OCI-LY7 (cell line): ENCODE measurements at places on chromosomes 5 and 9. TPM values are rescaled to one million over a fixed set of nuclear protein-coding genes. Genes with fewer than 3 reads are reported as not detected.

DNA sequence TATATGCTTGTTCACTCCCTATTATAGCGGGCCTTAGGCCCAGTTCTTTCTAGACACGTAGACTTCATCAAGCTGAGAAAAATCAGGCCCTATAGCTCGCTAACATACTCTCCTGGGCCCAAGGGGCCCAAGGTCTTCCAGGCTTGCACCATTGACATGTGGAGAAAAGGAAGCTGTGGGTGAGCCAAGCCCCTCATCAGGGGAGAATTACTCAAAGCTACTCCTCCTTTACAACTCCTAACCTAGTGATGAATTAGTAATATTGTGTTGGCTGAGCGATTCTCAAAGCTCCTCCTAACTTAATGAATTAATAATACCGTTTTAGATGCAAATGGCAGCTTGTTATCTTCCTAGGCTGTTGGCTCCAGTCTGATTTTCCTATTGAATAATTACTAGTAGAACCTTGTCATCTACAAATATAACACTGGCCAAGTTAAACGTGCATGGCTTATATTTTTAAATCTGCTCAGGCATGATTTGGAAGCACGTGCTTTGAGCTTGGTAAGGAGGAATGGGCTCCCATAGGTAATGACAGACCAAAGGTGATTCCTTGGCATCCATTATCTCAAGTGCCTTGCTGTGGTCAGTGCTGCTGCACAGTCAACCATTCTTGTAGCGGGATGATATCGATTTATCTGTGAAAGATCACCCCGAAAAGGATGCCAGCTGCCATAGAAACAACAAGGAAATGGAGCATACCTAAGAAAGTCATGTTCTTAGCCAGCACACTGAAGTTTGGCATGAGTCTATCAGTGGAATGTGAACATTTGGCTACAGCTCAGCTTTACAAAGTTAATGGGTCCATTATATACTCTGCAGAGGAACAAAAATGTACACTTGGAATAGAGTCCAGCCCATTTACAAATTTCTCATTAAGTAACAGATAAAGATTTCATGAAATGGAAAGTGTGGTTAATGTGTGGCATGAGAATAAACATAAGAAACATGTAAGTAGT lies 23.8 kb downstream of the LVRN start:
- no peak for DNase-seq

GRCh38 chr9:78606001-78606379 lies 309.1 kb downstream of the PSAT1 start:
- no peak for DNase-seq

- DNase-seq, result peak; percentile 18
These were observed 1.4 kb downstream of the ZFR start for GRCh38 chr5:32443145-32443540.

DNA sequence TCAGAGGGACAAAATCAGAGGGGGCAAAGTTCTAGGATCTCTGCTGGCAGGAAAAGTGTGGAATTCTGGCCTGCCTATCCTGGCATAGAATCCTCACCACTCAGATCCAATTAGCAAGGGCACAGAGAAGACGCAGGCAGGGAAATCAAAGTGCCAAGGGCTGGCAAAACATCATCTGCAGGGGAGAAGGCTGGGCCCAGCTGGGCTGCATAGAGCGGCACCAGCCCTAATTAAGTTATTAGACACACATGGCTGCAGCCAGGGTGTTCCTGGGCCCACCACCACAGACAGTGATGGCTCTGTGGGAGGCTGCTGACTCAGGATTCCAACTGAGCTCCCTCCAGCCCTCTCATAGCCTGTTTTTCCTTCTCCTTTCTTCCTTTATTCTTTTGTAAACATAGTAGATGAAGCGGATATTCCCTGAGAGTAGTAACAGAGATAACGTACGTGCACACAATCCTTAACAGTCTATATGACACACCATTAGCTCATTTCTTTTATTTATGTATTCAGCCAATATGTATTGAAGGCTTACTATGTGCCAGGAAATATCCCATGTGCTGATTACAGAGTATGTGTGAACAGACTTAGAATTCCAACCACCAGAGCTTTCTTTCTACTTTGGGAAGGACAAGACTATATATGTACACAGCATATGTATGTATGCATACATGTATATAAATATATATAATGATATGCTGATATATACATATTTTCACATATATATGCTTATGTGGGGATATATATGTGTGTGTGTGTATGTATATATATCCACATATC lies 236.1 kb downstream of the ASTN2 start:
- DNase-seq, result no peak

DNA sequence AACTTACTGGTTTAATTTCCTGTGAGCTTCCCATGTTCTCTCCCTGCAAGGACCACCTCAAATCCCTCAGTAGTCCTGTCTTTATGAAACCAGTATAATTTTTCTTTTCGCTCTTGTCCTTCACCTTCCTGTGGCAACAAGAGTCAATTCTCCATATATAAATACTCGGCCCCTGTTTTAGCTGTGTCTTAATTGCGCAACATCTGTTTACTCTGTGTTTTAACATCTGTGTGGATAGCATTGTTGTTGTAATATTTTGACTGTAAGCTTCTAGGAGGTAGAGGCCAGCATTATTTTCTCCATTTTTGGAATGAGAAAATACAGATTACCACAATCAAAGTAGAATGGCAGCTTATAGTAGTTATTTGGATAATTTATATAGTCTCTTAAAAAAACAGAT lies 30.2 kb upstream of the CDKN2B start:
- no peak for DNase-seq

DNA sequence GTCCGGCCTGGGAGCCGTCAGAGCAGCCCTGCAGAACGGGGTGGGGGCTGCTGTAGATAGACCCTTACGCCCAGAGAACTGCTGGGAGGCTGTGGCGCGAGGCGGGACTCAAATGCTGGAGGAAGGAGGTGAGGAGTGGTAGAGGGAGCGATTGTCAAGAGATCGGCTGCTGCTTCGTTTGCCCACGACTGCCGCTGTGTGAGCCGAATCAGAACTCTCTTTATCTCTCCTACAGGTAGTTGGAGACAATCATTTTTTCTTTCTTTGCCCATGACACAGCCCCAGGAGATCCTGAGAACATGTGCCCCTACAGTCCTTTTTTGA lies 456 bp downstream of the ZNF79 start:
- DNase-seq, result peak; percentile 27

GRCh38 chr5:154267516-154267915 lies 77.0 kb downstream of the GALNT10 start:
- DNase-seq, result no peak

DNA sequence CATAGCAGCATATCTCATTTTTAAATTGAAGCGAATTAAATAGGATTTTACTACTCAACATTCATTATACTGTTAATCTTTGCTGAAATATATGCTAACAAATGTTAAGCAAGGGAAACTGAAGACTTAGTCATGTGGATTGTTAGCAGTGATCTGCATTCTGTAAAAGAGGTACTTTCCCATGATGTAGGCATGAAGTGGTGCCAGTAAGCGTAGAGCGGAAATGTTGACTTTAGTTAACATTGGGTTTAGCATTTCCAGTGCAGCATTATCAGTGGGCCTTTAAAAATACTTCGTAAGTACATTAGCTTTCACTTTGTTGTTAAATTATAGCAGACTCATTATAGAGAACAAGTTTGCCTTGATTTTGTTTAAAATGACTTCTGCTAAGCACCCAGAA lies 130.3 kb downstream of the CDC42SE2 start:
- no peak for DNase-seq

DNA sequence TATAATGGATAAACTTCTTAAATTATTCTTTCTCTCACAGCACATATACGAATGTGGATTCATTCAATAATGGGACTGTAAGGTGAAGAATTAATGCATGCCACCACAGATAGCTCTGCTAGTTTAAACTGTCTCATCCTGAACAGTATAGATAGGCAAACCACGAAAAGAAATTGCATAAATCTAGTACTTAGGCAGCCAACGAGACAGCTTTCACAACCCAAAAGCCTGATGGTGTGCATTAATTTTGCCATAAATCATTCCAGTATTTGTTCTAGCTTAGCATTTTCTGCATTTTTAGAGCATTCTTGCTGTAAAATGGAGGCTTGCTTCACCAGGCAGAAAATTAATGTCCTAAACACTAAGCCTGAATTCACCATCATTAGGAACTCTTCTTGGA lies 834.2 kb upstream of the DMAC1 start:
- DNase-seq, result no peak

GRCh38 chr5:159764283-159765134 lies 151.8 kb upstream of the ADRA1B start:
- no peak for DNase-seq

- no peak for DNase-seq
These were observed 122.6 kb downstream of the SAXO1 start for GRCh38 chr9:18910435-18910834.

GRCh38 chr5:149108651-149109280 lies 32.5 kb upstream of the ABLIM3 start:
- no peak for DNase-seq

DNA sequence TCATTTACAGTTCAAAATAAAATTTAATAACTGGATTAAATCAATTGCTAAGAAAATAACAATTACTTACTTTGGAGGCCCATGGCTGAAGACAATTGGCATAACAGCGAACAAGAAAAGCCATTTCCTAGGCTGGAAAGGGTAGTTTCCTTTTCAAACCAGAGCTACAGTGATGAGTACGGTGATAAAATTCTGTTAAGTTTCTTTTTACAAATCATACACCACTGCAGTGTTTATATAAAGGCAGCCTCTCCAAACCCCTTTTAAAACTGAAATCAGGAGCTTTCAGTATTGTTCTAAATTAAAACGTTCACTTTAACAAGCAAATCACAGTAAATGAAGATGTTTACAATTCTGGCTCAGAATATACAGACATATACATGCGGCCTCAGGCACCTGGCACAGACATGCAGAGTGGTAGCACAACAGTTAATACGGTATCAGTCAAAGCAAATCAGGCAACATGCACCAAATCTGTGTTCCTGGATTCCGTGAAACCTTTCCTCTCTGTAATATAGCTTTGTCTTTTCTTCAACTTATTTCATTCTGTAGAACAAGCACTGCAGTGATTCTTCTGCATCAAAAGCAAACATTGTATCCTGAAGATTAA lies 102.9 kb downstream of the RAPGEF6 start:
- no peak for DNase-seq

GRCh38 chr5:116575326-116576052 lies 866 bp upstream of the SEMA6A start:
- no peak for DNase-seq

DNA sequence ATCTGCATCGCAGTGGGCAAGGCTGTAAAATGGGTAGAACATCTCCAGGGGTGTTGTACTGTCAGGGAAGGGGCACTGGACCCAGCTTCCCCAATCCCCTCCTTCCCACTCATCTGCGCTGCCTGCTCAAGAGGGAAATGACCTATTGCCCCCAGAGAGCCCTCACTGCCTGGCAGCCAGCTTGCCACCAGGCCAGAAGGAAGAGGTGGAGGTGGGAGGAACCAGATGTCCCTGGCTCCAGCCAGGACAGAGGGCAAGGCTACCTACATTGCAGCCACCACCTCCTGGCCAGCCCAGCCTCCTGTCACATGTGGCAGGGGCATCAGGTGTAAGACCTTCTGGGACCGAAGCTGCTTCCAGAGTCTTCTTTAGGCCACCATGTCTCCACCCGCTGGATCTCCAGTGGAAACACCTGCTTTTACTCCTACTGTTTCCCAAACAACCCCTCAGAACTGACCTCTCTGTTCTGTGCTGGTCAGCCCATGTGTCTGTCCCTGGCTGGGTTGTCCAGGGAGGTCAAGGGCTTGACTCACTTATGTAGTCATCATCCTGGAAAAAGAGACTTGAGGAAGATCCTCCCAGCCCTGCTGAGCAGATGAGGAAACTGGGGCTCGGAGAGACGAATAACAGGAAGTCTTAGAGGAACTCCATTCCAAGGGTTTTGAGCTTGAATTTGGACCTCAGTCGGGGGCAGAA lies 42.3 kb downstream of the JADE2 start:
- no peak for DNase-seq

DNA sequence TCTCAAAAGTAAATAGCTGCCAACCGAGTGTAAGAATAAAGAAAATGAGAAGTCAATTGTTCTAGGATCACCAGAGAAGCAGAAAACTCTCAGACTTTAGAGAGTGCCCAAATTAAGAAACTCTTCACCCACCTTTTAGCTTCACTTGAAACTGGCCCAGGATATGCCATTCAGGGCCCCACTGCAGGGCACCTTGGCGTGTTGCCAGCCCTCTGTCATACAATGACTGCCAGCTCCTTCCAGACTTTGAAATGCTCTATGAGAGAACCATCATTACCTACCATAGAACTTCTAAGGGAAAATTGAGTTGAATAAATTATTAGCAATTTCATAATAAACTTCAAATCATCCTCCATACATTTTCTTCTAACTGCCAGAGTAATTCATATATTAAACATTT lies 240.5 kb downstream of the CETN3 start:
- no peak for DNase-seq

- no peak for DNase-seq
These were observed 1106.4 kb downstream of the CDH18 start for GRCh38 chr5:18881615-18882014.

- DNase-seq, result no peak
These were observed 238.3 kb downstream of the FBXL17 start for GRCh38 chr5:108143581-108143980.

GRCh38 chr5:176830995-176831423 lies 20.6 kb downstream of the UNC5A start:
- no peak for DNase-seq

DNA sequence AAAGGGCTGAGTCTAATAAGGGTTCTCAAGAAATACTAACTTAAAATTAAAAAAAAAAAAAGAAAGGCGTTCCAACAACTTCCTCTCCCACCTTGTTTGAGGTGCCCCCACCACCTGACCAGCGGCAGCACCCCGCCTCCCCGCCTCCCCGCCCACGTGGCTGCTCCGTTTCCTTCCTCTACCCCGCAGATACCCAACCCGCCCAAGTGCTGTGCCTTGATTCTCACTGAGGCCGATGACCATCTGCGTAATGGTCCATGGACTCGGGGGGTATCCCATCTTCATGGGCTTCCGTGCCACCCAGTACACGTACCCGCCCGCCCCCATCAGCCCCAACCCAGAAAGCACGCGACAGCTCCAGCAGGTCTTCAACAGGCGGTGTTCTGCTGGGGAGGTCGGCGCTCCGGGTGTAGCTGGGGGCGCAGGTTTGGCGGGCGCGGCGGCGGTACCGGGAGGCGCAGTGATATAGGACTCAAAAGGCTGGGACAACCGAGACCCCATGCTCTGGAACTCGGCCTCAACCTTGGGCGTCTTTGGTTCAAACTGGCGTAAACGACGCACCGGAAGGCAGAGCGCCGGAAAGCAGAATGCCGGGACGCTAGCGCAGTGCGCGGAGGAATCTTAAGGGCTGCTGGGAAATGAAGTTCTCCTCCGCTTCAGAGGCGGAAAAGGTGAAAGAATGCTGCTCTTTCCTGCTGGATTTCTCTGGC lies at the start of gene DMAC1:
TSS of gene DMAC1 (minus strand) at position 545 of the 710 bp plus-strand sequence. CDS start at position 501, 44 bp downstream.
- peak; percentile 88 for DNase-seq

GRCh38 chr5:42217791-42218190 lies 205.4 kb upstream of the GHR start:
- DNase-seq, result no peak

The FBXL7 gene
- not detected in 2 replicates for total RNA-seq

The KIAA0825 gene
- total RNA-seq, result 0.09 and 0.19 TPM in 2 replicates

The RELL2 gene
- total RNA-seq, result 37.9 and 43.1 TPM in 2 replicates

The FOXD4 gene
- total RNA-seq, result 2.2 and 2.3 TPM in 2 replicates

The ABCA1 gene
- total RNA-seq, result 14.0 and 18.9 TPM in 2 replicates

The PTGES gene
- not detected in 2 replicates for total RNA-seq

The SPATA6L gene
- total RNA-seq, result 0.49 and 2.3 TPM in 2 replicates

The ALDH1A1 gene
- not detected in 2 replicates for total RNA-seq
